AG09319 (cell line): ENCODE measurements at places on chromosomes 6 and 20.

GRCh38 chr6:45841062-45841461 is 174.6 kb downstream of the CLIC5 start:
- no peak for DNase-seq

DNA sequence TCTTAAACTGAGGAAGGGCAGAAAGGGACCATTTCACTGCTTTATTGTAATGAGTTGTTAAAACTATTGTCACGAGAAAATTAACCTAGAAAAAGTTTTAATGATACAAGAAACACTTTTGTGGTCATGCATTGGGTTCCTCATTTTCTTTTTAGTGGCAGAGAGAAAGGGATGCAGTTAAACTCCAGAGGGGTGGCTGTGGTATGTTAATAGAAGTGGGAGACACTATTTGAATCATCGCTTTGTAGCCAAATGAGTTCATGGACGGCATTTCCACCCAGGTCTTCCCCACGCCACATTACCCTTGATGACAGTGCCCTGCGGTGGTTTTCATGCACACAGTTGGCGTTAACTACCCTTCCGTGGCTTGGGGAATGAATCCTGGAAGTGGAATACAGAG is 235.6 kb downstream of the PLCB1 start:
- no peak for DNase-seq

DNA sequence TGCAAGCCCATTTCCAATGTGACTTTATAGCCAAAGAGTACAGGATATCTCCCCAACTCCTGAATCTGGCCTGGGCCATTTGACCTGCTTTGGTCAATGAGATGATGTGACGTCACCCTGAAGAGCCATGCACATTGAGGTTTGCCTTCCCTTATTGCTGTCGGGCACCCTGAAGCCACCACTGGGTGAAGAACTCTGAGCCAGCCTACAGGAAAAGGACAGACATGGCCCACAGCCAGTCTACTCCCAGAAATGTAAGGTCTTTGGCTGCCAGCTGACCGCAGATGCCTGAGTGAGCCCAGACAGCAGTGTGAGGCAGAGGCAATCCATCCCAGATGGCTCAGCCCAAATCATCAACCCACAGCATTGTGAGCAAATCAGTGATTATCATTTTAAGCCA is 3.7 kb upstream of the SYNDIG1 start:
- no peak for DNase-seq

DNA sequence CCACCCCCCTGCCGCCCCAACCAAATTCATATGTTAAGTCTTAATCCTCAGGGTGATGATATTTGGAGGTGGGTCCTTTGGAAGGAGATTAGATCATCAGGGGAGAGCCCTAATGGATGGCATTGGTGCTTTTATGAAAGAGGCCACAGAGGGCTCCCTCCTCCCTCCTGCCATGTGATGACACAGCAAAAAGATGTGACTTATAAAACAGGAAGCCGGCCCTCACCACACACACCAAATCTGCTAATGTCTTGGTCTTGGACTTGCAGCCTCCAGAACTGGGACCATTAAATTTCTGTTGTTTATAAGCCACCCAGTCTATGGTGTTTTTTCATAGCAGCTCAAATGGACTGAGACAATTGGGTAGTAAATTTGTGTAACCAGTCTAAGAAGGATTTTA is 176.3 kb downstream of the ADGRG6 start:
- no peak for DNase-seq

GRCh38 chr20:8039042-8039441 is 19.5 kb upstream of the TMX4 start:
- no peak for DNase-seq

GRCh38 chr6:43228951-43229802 is at the start of gene DNPH1:
TSS of gene DNPH1 (minus strand) at chr6:43229481. CDS start at chr6:43229456, 25 bp downstream.
- peak; percentile 23 for DNase-seq
